ENCODE measurements at places on chromosomes 5 and 9. TPM values are rescaled to one million over a fixed set of nuclear protein-coding genes. Genes with fewer than 3 reads are reported as not detected.

GRCh38 chr5:151234476-151235238 is 10.8 kb upstream of the CCDC69 start:
- no peak for DNase-seq

- no peak for DNase-seq
These were observed 3.1 kb downstream of the WNK2 start for GRCh38 chr9:93187047-93187446.

- DNase-seq, result peak; percentile 83
These were observed 1.5 kb downstream of the SPOCK1 start for GRCh38 chr5:137497396-137498290.

- no peak for DNase-seq
These were observed 10.6 kb upstream of the NR3C1 start for GRCh38 chr5:143413958-143414669.

DNA sequence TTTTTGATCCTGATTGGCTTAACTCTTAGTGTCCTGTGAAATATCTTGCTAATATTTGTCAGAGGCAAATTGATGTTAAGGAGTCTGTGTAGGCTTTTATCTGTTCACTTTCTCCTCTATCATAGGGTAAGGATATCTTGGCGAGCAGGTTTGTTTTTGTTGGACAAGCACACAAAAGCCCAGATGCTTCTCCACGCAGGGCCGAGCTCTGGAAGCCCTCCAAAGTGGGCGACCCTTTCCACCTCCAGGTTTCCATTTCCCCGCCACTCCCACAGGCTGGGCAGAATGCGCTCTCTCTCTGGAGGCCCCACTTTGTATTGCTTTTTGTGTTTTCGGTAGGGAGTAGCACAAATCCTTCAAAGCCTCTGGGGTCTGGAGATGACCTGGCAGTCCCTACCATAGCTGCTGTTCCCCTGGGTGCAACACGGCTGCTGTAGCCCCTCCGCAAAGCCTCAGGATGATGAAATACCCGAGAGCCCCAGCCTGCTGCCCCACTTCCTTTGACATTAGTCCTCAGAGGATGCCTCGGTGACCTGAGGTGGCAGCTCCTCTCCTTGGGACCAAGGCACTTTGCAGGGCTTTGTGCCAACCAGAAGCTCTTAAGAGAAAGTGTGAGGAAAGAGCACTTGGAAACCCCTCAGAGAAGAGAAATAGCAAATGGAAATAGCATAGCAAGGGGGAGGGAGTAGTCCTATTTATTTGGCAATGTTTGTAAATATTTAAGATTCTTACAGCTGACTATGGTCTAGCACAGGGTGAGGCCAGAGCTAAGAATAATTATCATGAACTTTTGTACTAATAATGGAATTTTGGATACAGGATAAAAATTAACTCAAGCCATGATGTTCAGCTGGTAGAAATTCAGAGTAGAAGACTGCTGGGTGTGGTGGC is 122.8 kb downstream of the ARHGEF28 start:
- DNase-seq, result no peak

DNA sequence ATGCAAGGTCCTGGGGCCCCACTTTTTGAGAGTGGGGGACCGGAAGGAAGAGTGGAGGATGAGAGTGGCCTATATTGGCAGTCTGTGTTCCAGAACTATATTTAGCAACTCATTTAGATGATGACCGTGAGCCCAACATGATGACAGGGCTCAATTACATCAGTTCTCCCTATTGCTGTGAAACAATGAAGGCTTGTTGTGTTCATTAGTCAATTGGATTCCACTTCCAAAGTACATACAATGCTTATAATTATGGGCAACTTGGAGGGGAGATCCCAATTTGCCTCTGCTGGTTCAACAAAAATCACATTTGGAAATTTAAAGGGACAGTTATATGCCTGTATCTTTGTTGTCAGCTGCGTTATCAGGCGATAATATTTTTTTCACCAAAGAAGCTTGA is 91.1 kb downstream of the TARS1 start:
- DNase-seq, result no peak

GRCh38 chr9:103991698-103992097 is 102.4 kb upstream of the SMC2 start:
- DNase-seq, result no peak

The MOB3B gene
- total RNA-seq, result 9.9 TPM

The NR2F1-AS1 gene
- not detected for total RNA-seq

The TXNDC8 gene
- total RNA-seq, result not detected

The OXCT1 gene
- total RNA-seq, result 19.0 TPM

The PHF24 gene
- 2.7 TPM for total RNA-seq

Measured in lower leg skin (tissue), 4 donors.